ENCODE measurements at places on chromosomes 16 and 17.

- DNase-seq: peak; percentile 15
Measured at GRCh38 chr17:19002805-19003542, 1.6 kb downstream of the FAM83G start.

DNA sequence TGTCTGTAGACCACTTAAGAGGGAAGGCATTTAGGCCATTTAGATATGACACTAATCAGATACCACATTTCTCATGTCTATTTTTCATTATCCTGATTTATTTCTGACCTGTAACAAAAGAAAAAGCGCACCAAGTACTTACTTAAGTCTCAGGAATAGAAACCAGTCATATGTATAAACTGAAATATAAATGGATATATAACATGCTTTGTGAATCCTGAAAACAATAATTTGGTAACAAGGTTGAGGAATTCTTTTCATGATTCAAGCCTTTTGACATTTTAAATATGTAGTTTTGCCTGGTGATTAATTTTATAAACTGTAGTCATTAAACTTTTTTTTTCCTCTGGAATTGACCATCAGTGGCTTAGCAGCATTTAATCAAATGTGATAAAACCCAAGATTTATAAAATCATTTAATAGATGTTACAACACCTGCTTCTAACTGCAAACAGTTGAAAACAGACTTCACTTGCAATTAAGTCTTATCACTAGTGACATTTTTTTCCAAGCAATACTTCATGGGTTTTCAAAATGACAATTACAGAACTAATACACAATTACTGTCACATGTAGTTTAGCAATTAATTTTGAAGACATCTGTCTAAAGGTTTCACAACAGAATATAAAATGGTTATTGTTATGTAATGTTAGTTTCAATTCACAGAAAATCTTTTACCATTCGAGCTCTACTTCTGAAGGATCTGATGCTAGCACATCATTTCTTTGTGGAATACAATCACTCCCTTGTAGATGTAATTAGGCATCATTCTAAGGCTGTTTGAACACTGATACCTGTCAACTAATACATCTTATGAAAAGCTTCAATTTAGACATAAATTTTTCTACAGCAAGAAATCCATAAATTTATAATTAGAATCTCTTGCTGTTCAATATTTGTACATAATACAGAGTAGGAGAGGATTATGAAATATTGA, 110.3 kb downstream of the TOX3 start:
- no peak for DNase-seq

DNA sequence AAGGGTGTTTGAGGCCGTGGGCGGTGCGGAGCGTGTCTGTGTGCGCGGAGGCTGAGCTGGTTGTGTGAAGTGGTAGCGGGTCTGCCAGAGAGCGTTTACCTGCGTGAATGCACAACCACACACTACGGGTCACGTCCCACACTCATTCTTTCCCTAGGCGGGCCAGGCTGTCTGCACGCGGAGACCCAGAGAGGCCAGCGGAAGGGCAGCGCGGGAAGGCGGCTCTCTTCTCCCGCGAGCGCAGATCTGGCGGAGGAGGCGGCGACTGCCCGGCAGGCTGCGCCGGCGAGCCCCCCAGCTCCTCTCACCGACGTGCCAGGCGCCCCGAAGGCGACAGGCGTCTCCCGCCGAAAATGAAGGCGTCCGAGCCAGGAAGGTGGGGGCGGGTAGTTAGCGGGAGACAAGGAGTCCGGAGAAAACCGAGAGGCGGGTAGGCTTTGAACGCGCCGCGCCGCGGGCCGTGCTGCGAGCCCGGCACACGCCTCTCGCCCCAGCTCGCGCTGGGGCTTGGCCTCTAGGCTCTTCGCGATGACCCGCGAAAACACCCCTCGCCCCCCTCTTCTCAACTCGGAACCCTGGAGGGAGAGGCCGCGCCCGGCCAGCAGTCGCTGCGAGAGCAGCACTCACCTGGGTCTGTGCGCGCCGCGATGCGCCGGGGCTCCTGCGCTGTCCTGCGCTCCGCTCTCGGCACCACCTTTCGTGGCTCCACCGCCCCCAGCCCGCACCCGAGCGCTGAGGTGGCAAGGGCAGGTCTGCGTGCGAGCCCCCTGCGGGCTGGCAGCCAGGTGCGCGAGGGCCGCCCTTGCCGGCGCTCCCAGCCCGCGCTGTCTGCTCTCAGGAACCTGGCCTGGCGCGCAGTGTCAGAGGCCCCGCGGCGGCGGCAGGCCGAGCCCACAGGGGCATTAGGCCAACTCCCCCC, 2.0 kb upstream of the FOXF1 start:
- no peak for DNase-seq

GRCh38 chr16:89395150-89396142, 94.9 kb downstream of the ANKRD11 start:
- DNase-seq: no peak

DNA sequence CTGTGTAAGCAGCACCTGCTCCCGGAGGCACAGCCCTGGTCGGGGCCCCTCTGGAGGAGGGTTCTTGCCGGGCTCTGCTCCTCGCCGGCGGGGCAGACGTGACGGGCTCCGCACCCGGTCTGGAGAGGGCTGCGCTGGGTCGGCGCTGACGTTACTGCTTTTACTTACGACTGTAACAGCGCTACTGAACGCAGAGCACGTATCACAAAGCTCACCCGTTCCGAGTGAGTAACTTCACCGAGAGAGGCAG, 1.3 kb upstream of the RAB40C start:
- DNase-seq: no peak
